ENCODE measurements at places on chromosomes 12 and 14.

GRCh38 chr12:19220852-19221466 is 91.4 kb downstream of the PLEKHA5 start:
- H3K4me3 ChIP-seq: no peak overlapping the region
- H3K4me1 ChIP-seq: peaks cover 6% of the 10 kb centered on the region
- no peak overlapping the region for H3K27ac ChIP-seq

- peak overlapping the region; percentile 83 for H3K4me3 ChIP-seq
- peaks cover 6% of the 10 kb centered on the region for H3K4me1 ChIP-seq
- DNase-seq: peak; percentile 87
- H3K36me3 ChIP-seq: peaks cover 2% of the 10 kb centered on the region
- H3K27ac ChIP-seq: peak overlapping the region; percentile 49
- no peaks in the 10 kb centered on the region for H3K27me3 ChIP-seq
These were observed 741 bp upstream of the CRIP2 start for GRCh38 chr14:105473677-105474482.

- H3K36me3 ChIP-seq: peaks cover 10% of the 10 kb centered on the region
- H3K27me3 ChIP-seq: no peaks in the 10 kb centered on the region
These were observed 5.9 kb downstream of the DGLUCY start for GRCh38 chr14:91119556-91120311.

- H3K36me3 ChIP-seq: no peaks in the 10 kb centered on the region
- H3K27ac ChIP-seq: peak overlapping the region; percentile 57
- no peaks in the 10 kb centered on the region for H3K27me3 ChIP-seq
- peaks cover 4% of the 10 kb centered on the region for H3K4me1 ChIP-seq
- no peak for DNase-seq
These were observed 42.0 kb downstream of the NCOR2 start for GRCh38 chr12:124525455-124525854.

DNA sequence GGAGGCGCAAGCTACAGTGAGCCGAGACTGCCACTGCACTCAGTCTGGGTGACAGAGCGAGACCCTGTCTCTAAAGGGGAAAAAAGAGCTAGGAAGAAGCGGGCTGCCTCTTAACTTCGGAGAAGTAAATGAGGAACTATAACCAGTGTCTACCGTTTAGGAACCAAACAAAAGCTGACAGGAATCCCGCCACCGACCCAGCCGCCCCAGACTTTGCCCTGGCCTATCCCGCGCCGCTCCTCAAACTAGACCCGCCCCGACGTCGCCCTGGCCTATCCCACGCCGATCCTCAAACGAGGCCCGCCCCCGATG is 568 bp upstream of the SIVA1 start:
- H3K27ac ChIP-seq: peak overlapping the region; percentile 88
- H3K4me1 ChIP-seq: peaks cover 23% of the 10 kb centered on the region
- H3K4me3 ChIP-seq: peak overlapping the region; percentile 96
- no peaks in the 10 kb centered on the region for H3K27me3 ChIP-seq
- H3K36me3 ChIP-seq: peaks cover 3% of the 10 kb centered on the region
- DNase-seq: no peak

DNA sequence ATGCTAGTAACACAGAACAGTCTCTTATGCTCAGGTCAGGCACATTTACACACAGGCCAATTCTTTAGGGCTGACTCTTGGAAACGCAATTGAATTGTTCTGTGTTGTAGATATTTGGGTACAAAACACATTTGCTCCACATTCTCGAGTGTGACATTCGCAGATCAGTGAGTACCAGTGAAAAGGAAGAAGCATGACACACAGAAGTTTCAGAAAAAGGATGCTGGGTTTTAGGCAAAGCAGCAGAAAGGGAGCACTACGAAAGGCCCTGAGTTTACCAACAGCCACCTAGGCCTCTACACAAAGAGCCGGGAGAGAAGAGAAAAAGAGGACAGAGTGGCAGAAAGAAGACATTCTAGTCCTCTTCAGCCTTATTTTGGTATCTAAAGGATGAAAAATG is 254.4 kb upstream of the BTG1 start:
- peak overlapping the region; percentile 96 for H3K27ac ChIP-seq
- H3K4me1 ChIP-seq: peaks cover 64% of the 10 kb centered on the region
- H3K27me3 ChIP-seq: no peaks in the 10 kb centered on the region
- H3K36me3 ChIP-seq: no peaks in the 10 kb centered on the region
- H3K4me3 ChIP-seq: peak overlapping the region; percentile 64

- peaks cover 25% of the 10 kb centered on the region for H3K27me3 ChIP-seq
- DNase-seq: no peak
- H3K4me3 ChIP-seq: no peak overlapping the region
- H3K36me3 ChIP-seq: no peaks in the 10 kb centered on the region
These were observed 1061.0 kb upstream of the TMEM132C start for GRCh38 chr12:127205781-127206555.

- no peak for DNase-seq
- no peak overlapping the region for H3K27ac ChIP-seq
- no peaks in the 10 kb centered on the region for H3K4me1 ChIP-seq
- no peaks in the 10 kb centered on the region for H3K27me3 ChIP-seq
- no peak overlapping the region for H3K4me3 ChIP-seq
- H3K36me3 ChIP-seq: peaks cover 2% of the 10 kb centered on the region
These were observed 7.9 kb downstream of the SLC10A1 start for GRCh38 chr14:69789118-69789640.

DNA sequence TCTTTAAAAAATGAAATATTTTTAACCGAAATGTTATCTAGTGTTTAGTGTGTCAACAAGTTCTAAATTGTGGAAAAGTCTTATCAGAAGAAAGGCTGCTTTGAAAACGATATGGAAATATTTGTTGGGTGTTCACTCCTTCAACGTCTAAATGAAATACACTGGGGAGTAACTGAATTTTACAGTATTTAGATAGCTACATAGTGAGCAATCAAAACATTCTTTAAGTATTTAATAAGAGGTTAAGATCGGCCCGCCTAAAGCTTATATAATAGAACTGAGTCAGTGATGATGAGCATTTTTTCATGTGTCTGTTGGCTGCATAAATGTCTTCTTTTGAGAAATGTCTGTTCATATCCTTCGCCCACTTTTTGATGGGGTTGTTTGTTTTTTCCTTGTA is 228.3 kb downstream of the RAD51B start:
- no peak overlapping the region for H3K4me3 ChIP-seq
- H3K27me3 ChIP-seq: no peaks in the 10 kb centered on the region
- peaks cover 2% of the 10 kb centered on the region for H3K4me1 ChIP-seq
- H3K27ac ChIP-seq: no peak overlapping the region
- peaks cover 3% of the 10 kb centered on the region for H3K36me3 ChIP-seq

DNA sequence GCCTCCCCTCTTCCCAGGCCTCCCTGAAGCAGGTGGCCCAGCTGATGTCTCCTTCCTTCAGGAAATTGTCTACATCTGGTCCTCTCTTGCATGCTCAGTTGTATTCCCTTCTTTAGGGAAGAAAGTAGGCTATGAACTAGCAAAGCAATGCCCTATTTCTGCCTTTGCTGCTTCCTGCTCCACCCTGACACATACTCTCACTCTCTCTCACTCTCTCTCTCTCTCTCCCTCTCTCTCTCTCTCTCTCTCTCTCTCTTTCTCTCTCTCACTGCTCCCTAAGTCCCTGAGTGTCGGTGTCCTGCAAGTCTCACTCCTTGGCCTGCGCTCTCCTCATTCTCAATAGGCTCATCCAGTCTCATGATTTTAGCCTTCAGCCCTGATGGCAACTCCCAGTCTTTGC is 19.4 kb upstream of the PARP11 start:
- no peak overlapping the region for H3K27ac ChIP-seq
- peaks cover 17% of the 10 kb centered on the region for H3K4me1 ChIP-seq
- no peaks in the 10 kb centered on the region for H3K36me3 ChIP-seq
- DNase-seq: no peak
- no peaks in the 10 kb centered on the region for H3K27me3 ChIP-seq
- no peak overlapping the region for H3K4me3 ChIP-seq

DNA sequence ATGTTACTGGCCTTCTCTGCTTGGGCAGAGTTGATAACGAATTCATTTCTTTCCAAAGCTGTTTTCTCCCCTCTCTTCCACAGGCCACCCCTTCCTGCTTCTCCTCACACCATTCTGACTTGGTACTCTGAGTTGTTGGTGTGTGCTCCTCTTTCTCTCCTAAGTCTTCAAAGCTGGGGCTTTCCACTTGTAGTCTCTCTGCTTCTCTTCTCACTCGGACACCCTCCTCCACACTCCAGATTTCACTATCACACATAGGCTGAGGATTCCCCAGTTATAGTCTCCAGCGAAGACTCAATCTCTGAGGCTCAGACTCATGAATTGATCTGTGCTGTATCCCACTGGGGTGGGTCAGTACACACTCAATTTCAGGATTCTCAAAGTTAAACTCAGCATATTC is 201.0 kb downstream of the SSPN start:
- H3K4me3 ChIP-seq: no peak overlapping the region
- no peaks in the 10 kb centered on the region for H3K4me1 ChIP-seq
- H3K36me3 ChIP-seq: peaks cover 6% of the 10 kb centered on the region
- H3K27ac ChIP-seq: no peak overlapping the region

DNA sequence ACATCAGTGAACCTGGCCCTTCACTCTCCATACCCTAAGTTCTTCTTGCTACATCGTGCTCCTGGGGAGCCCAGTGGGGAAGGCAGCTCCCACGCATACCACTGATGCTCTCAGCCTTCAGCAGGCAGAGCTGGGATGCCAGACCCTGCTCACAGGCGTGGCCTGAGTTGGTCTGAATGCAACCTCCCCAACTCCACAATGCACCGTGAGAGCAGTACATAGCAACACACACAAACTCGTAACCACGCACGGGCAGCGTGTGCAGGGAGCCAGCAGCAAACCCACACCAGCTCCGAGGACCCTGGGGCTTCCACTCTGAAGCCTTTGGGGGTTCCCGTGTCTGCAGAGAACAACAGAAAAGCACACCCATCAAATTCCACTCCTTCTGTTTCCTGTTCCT is 37.3 kb downstream of the ANO2 start:
- peaks cover 60% of the 10 kb centered on the region for H3K27me3 ChIP-seq
- no peak overlapping the region for H3K27ac ChIP-seq
- no peaks in the 10 kb centered on the region for H3K36me3 ChIP-seq
- no peak overlapping the region for H3K4me3 ChIP-seq

GRCh38 chr12:76830436-76830835 is 48.4 kb downstream of the CSRP2 start:
- H3K4me1 ChIP-seq: no peaks in the 10 kb centered on the region
- H3K27ac ChIP-seq: no peak overlapping the region
- H3K36me3 ChIP-seq: no peaks in the 10 kb centered on the region
- DNase-seq: no peak
- no peaks in the 10 kb centered on the region for H3K27me3 ChIP-seq

DNA sequence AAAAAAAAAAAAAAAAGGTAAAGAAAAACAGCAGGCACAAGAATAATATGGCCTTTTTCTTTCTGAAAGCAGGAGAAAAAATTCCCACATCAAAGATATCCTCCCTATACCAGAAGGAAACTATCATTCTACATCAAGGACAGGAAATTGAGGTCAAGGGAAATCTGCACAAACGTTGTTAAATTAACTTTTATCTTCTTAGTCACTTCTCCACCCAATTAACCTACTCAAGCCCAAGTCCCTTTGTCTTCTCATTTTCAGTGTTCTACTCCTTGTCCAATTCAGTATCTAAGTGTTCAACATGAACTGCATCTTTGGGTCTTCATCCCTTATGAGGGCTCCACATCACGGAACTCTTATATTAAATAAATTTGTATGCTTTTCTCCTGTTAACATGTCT is 15.7 kb downstream of the NDUFA12 start:
- DNase-seq: no peak
- H3K4me1 ChIP-seq: peaks cover 48% of the 10 kb centered on the region
- H3K36me3 ChIP-seq: peaks cover 4% of the 10 kb centered on the region

- no peak overlapping the region for H3K4me3 ChIP-seq
- DNase-seq: no peak
- no peak overlapping the region for H3K27ac ChIP-seq
- H3K4me1 ChIP-seq: no peaks in the 10 kb centered on the region
These were observed 242.7 kb downstream of the BCL11B start for GRCh38 chr14:99029145-99029915.

DNA sequence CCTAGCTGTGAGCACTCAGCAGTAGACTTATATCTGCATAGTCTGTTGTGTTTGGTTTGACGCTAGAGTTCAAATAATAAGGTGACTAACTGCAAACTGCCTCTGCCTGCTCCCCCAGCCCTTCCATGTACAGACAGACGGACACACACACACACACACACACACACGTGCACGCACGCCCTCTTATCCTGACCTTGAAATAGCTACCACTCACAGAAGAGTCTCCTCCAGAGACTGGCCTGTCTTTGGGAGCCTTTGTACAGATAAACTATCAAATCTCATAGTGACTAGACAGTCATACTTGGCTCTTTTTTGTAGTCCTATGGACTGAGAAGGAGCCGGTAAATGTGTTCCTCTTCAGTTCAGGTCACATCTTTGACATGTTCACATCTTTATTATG is 158.4 kb downstream of the FBXL14 start:
- peaks cover 7% of the 10 kb centered on the region for H3K4me1 ChIP-seq
- H3K27me3 ChIP-seq: no peaks in the 10 kb centered on the region
- H3K27ac ChIP-seq: no peak overlapping the region
- no peak for DNase-seq
- H3K36me3 ChIP-seq: no peaks in the 10 kb centered on the region

GRCh38 chr12:53054112-53054878 is 4.4 kb downstream of the TNS2 start:
- H3K36me3 ChIP-seq: no peaks in the 10 kb centered on the region
- peak; percentile 90 for DNase-seq
- peak overlapping the region; percentile 92 for H3K27ac ChIP-seq
- peaks cover 14% of the 10 kb centered on the region for H3K4me1 ChIP-seq
- peak overlapping the region; percentile 97 for H3K4me3 ChIP-seq

DNA sequence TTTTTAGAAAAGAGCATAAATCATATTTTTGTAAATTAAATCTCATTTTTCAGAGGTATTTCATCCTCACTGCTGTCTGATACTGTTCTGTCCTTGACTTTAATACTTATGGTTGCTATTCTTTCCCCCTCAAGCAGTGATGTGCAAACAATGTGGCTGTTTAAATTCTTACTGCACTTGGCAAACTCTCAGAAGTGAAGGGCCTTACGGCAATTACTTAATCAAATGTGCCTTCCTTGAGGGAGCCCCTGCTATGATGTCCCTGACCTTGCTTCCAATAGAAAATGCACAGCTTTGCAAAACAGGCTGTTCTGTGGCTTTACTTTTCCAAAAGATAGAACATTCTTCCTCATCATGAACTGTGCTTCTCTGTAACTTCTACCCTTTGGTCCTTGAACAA is 35.2 kb downstream of the UBE3B start:
- H3K4me1 ChIP-seq: peaks cover 2% of the 10 kb centered on the region
- H3K27ac ChIP-seq: no peak overlapping the region
- H3K27me3 ChIP-seq: no peaks in the 10 kb centered on the region
- H3K36me3 ChIP-seq: peaks cover 23% of the 10 kb centered on the region
- H3K4me3 ChIP-seq: no peak overlapping the region

DNA sequence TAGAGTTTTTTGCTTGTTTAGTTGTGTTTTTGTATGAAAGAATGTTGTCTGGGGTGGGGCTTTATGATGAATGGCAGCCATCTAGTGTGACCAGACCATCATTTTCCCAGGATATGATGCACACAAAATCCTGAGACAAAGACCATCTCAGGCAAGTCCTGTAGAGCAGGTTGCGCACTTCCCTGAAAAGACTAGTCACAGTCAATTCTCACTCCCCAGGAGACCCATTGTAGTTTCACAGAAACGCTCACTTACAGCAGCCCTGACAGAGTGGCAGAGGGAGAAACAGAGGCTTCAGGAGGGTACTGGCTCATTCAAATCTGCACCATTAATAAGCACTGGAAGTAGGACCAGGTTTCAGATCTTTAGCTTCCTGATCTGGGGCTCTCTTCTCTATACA is 183.2 kb downstream of the TMEM117 start:
- no peaks in the 10 kb centered on the region for H3K4me1 ChIP-seq
- peaks cover 4% of the 10 kb centered on the region for H3K27me3 ChIP-seq
- H3K4me3 ChIP-seq: no peak overlapping the region
- no peak overlapping the region for H3K27ac ChIP-seq
